GF-D8 (cell line): ENCODE measurements at places on chromosomes 12 and 14.
A peak's percentile ranks its signal among the peaks of the same experiment; 100 is the strongest.

GRCh38 chr12:59194794-59195193, 274.5 kb upstream of the LRIG3 start:
- DNase-seq: no peak

GRCh38 chr12:65885312-65885711, 61.0 kb downstream of the HMGA2 start:
- no peak for DNase-seq

DNA sequence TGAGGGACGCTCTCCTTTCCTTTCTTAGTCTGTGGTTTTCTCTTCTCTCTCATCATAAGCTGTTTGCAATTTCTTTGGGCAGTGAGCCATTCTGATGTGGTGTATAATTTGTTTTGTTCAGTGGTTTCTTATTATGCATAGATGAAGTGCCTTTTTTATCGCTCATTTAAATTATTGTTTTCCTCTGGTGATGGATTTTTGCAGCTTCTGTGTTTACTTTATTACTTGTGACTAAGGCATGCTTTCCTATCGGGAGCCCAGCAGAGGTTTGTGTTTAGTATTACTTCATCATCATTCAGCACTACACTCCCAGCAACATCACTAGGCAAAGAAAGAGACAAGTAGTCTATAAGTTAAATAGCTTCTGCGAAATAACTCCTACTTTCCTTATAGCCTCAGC, 586.6 kb upstream of the NOVA1 start:
- DNase-seq: no peak

- DNase-seq: no peak
Measured at GRCh38 chr14:75661499-75661814, 411 bp downstream of the TTLL5 start.

- no peak for DNase-seq
Measured at GRCh38 chr12:131986910-131987309, 37.2 kb downstream of the EP400 start.

DNA sequence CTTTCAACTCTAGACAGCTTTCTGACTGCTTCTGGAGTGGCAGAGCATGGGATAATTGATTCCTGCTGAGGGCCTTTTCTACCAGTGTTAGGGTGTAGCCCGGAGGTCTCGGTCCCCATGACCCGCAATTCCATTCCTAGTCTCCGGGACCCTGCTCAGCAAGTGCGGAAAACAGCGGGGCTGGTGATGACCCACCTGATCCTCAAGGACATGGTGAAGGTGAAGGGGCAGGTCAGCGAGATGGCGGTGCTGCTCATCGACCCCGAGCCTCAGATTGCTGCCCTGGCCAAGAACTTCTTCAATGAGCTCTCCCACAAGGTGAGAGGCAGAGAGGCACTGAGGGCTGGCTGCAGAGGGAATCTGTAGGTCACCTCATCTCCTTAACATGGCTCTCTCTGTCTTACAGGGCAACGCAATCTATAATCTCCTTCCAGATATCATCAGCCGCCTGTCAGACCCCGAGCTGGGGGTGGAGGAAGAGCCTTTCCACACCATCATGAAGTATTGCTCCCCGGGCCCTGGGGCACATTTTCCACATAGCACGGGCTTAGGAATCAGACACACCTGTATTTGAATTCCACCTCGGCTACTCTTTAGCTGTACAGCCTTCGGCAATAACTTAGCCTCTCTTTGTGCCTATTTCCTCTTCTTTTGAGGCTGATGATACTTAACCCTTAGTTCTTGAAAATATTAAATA, 5.6 kb upstream of the GAPDH start:
- DNase-seq: no peak

- no peak for DNase-seq
Measured at GRCh38 chr12:123111498-123112165, 39.3 kb downstream of the PITPNM2 start.

- DNase-seq: no peak
Measured at GRCh38 chr14:68630081-68630571, 162.7 kb downstream of the ZFP36L1 start.

DNA sequence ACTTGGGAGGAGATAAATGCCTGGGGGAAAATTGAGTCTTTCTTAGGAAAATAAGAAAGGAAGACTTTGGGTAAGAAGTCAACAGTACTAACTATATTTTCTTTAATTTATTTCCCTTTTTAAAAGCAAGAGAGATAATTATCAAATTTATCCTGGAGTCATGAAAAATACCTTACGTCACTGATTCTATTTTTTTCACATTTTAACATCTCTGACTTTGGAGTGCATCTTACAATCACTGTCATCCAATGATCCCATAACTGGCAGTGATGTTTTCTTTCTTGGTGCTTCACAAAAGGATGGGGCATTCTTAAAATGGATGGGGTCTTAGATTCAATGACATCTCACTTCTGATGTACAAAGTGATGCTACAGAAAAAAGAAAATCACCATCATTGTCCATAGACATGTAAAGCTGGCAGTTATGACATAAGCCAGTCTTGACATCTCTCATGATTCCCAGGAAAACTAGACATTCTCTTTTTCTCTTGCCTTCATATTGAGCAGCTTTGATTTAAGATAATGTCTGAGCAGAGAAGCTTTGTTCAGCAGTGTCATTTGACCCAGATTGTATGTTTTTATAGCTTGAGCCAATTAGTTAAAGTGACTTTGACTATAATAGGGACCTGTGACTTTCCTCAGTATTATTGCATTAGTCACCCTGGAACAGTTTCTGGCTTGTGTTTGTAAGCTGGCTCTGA, 236.2 kb downstream of the EGLN3 start:
- no peak for DNase-seq

DNA sequence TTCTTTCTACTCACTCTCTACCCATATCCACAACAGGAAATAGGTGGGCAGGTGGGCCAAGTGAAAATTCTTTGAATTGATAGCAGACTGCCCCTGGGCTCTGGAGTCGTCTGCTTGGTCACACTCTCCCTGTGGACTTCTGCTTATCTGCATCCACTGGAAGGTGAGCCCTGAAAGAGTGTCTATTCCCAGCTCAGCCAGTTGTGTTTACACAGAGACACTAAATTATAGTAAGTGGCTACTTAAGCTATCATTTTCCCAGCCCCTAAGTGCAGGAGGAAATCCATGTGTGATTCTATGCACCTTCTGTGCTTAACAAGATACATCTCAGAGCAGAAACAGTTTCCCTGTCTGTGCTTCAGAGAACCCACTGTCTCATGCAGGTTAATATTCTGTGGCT, 338.4 kb downstream of the FUT8 start:
- no peak for DNase-seq

DNA sequence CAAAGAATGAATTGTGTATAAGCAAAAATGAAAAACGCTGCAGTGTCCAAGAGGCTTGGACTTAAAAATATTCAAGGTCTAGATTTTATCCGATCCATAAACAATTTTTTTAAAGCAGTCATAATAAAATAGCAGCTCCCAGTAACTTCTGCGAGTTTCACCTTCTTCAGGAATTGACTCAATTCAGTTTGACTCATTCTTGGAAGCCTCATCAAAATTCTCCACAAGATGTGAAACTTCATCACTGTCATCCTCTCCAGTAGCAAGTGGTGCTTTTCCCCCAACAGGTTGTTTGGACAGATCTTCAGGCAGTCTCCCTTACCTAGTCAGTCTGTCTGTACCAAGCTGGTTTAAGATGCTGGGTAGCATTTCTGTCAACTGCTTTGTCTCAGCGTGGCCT, 93.5 kb upstream of the FOXG1 start:
- no peak for DNase-seq

GRCh38 chr12:2355198-2355597, 302.4 kb downstream of the CACNA1C start:
- DNase-seq: no peak

- DNase-seq: no peak
Measured at GRCh38 chr12:116353958-116354357, 76.5 kb upstream of the MED13L start.

DNA sequence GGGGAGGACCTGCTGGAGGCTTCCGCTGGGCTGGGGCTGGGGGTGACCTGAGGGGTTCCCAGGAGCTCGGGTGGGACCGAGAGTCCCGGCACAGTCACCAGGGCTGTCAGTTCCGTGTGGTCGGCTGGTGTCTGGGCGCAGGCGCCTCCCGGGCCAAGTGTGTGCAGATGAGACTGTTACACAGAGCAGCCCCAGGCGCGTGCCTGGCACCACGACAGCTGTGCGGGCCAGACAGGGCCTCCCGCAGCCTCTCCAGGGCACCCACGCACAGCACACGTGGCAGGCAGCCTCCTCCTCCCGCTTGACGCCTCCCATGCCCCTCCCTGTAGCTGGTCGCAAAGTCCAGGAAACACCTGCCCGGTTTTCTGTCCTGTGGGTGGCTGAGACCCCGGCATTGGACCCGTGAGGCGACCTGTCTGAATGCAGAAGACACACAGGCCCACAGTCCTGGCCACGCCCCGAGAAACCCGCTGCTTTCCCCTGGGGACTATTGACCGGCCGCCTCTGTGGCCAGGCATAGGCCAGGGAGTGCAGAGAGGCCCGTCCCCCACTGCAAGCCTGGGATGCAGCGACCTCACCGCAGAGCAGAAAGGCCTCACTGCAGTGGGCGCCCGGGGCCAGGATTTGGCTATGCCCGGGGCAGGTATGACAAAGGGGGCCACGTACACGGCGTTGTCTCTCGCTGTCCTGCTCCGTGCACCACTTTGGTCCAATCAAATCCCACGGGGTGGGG, 12.1 kb upstream of the GALNT9 start:
- peak; percentile 5 for DNase-seq

DNA sequence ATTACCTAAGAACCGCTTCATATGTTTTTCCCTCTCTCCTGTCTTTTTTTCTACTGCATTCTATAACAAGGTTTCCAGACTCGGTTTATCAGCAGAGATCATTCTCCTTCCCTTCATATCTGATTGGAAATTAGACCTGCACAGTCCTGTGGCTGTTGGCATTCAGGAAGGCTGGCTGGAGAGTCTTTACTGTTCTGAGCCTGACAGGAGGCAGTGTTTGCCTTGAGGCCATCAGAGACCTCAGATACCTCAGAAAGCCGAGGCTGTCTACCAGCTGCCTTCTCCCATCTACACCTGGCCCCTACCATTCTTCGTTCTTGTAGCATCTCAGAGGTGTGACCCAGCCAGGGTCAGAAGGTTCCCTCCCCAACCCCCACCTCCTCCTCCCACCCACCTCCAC, 182.0 kb downstream of the CAND1 start:
- DNase-seq: no peak

DNA sequence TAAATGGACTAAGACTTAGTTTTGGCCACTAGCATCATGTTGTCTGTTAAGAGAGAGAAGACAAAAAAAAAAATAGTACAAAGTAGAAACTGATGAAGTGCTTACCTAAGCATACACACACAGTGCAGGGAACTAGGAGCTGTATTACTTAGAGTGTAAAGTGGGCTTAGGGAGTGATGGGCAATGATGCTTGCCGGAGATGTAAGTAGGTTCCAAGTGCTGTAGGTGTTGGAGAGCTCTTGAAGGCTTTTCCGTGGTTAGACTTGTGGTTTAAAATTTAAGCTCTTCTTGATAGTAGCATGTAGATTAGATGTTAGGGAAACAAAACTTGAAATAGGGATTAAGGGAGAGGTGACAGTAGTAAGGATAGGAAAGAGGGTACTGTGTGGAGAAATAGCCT, 34.7 kb downstream of the MIA2 start:
- DNase-seq: no peak

DNA sequence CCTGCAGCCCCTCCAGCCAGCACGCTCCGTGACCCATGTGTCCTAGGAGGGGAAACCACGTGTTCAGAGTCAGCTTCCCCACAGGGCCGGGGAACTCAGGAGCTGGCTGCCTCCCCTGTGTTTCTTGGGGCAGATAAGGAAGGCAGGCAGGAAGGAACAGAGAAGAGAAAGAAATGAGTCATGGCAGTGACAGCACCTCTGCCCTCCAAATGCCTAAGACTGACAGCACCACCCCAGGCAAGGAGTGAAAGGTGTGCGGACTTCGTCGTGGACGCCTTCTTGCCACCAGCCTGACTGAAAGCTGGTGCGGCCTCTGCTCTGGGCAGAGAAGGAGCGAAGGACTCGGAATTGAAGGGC, 167.0 kb upstream of the FKBP4 start:
- no peak for DNase-seq

DNA sequence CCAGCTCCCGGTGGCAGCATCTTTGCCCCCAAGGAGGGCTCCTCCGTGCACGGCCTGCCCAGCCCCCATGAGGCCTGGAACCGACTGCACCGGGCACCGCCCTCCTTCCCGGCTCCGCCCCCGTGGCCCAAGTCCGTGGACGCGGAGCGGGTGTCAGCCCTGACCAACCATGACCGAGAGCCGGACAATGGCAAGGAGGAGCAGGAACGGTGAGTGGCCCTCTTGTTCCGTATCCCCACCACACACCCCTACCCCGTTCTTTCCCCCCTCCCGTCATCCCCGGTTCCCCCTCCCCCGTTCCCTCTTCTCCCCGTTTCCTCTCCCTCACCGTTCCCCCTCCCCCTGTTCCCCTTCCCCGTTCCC, 28.3 kb downstream of the LRCOL1 start:
- DNase-seq: no peak

- DNase-seq: no peak
Measured at GRCh38 chr14:50082784-50083466, 33.4 kb downstream of the VCPKMT start.

- no peak for DNase-seq
Measured at GRCh38 chr12:93808169-93808899, 131.2 kb downstream of the CRADD start.

- no peak for DNase-seq
Measured at GRCh38 chr14:100384819-100385813, 62.0 kb downstream of the SLC25A47 start.

DNA sequence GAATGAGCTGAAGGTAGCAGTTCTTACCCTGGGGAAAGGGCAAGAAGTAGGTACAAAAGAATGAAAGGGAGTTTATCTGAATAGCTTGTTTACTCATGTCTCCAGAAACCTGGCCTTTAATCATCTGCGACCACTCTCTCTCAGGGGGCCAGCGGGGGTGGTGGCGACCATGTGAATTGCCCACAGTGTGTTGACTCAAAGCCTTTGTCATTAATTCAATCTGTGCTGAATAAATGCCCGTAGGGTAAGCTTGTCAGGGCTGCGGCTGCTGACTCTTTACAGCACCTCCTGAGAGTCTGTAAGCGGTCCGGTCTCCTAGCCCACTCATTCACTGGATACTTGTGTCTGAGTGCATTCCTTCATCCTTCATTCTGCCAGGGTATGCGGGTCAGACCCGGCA, 874.4 kb downstream of the SLC6A15 start:
- no peak for DNase-seq

DNA sequence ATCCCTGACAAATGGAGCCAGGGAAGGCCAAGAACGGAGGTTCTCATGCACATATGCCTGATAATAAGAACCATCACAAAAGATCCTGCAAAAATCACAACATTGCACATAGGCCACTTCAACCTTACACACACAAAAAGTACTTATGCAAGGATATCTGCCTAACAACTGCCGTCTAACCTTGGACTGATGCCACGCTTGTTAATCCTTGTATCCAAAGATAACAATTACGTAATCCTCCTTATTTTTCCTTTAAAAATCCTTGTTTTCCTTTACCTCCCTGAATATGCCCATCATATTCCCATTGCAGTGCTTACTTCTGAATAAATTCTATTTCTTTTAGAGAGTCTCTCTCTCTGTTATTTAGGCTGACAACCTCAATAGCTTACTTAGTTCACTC, 59.5 kb downstream of the TMEM116 start:
- no peak for DNase-seq

- no peak for DNase-seq
Measured at GRCh38 chr14:103890821-103891666, 37.2 kb upstream of the TDRD9 start.

- no peak for DNase-seq
Measured at GRCh38 chr14:91413547-91414474, 3.8 kb downstream of the CCDC88C start.

- DNase-seq: peak; percentile 88
Measured at GRCh38 chr12:63410197-63410596, 258.1 kb downstream of the DPY19L2 start.
